ENCODE measurements at places on chromosomes 4 and X.

GRCh38 chr4:181106398-181106797 lies 1136.8 kb upstream of the TENM3 start:
- DNase-seq = no peak

DNA sequence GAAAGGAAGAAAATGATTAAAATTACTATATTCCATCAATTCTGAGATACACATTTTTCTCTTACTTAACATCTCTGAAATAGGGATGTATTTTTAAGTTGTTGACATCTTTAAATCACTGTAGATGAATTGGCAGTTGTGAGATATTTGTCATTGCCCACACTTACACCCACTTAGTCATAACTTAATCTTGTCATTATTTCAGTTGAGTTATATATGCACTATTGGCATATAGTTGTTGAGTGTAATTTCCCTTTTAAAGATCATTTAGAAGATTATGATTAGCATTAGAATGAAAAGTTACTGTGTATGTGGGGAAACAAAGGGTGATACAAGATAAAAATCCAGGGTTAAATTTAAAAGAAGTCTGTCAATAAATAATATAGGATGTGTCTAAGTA lies 2.2 kb downstream of the AIMP1 start:
- DNase-seq = no peak

DNA sequence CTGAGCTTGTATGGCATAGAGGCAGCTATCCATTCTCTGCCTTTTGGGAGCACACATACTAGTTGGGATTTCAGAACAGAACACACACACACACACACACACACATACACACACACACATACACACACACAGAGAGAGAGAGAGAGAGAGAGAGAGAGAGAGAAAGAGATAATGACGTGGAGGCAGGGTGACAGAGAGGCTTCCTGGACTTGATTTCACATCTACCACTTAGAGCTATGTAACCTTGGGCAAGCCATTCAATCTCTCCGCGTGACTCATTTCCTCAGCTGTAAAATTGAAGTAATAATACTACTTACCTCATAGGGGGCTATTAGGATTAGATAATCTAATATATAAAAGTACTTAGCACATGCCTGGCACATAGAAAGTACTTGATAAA lies 12.3 kb upstream of the GRIA3 start:
- no peak for DNase-seq

GRCh38 chr4:15586066-15586465 lies 69.1 kb downstream of the FBXL5 start:
- no peak for DNase-seq

All from midbrain (tissue), 1 donor.